ENCODE measurements at places on chromosomes 12 and 14. TPM values are rescaled to one million over a fixed set of nuclear protein-coding genes. Genes with fewer than 3 reads are reported as not detected.

The NOC4L gene
- total RNA-seq, result 10.1 TPM

The KRT2 gene
- not detected for total RNA-seq

The COX8C gene
- not detected for total RNA-seq

The SYNDIG1L gene
- total RNA-seq, result not detected

The TAS2R42 gene
- not detected for total RNA-seq

The KLHL33 gene
- 0.09 TPM for total RNA-seq

The RNASE1 gene
- total RNA-seq, result 0.98 TPM
